ENCODE measurements at places on chromosomes 7 and 10. TPM values are rescaled to one million over a fixed set of nuclear protein-coding genes. Genes with fewer than 3 reads are reported as not detected.

The RPEL1 gene
- total RNA-seq: 0.08 TPM

The AKR1C4 gene
- not detected for total RNA-seq

The NPSR1 gene
- total RNA-seq: not detected

The FAM25A gene
- total RNA-seq: not detected

The IGFBP3 gene
- 2,130 TPM for total RNA-seq
